Uterus (tissue), 4 donors: ENCODE measurements at places on chromosomes 3 and 15.

DNA sequence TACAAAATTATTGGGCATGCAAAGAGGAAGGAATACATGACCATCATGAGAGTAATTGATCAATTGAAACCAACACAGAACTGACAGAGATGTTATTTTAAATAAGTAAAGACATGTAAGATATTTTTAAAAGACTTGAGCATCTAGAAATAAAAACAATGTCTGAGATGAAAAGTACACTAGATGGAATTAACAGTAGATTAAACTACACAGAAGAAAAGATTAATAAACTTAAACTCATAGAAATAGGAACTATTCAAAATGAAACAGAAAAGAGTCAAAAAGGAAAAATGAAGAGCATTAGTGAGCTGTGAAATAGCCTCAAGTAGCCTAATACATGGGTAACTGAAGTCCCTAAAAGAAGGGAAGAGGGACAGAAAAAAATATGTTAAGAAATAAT lies 8.5 kb upstream of the ARF4 start:
- no peak for DNase-seq

DNA sequence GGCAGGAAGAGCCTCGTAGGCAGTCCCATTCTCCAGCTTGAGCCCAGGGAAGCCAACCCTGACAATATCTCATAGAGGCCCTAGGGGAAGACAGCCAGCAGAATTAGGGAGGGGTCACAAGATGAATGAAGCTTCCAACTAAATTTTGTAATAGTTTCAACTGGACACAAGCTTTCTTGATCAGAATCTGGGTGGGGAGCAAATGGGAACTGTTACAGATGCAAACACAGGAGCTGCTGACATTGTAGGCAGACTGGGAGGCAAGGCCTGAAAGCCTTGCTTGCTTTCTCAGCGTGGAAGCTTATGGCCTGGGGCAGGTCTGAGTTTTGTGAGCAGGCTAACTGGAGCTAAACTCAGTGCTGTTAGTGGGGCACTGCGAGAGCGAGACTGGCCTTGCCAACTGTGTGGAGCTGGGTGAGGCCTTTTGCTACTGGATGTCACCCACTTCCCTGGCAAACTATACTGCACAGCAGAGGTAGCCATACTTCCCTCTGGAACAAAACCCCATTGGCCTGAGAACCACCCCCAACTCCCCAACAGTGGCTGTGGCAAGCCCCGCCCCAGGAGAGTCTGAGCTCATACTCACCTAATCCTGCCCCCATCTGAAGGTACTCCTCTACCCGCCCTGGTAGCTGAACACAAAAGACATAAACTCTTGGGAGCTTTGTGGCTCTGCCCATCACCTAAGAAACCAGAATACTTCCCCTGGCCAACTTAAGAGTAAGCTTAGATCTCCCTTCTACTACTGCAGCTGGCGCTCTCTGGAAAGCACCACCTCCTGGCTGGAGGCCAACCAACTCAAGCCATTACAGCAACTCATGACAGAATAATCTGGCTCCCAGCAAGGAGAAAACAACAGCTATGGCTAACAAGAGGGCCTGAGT lies 42.9 kb downstream of the CFAP20DC start:
- no peak for DNase-seq

DNA sequence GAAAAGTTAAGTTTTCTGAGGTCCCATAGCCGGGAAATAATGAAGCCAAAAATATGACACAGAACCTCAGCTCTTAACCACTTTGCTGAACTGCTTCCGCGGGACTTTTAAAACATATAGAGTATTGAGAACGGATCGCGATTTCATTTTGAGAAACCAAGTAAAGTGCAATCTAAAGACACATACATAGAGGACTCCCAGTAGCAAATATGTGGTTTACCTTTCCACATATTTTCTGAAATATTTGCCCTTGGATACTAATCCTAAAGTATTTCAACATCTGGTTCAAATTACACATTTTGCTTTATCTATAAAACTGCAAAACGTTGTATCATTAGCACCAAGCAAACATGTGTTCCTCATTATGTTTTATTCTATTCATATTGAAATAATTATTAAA lies 776.5 kb downstream of the ROBO2 start:
- DNase-seq: no peak

DNA sequence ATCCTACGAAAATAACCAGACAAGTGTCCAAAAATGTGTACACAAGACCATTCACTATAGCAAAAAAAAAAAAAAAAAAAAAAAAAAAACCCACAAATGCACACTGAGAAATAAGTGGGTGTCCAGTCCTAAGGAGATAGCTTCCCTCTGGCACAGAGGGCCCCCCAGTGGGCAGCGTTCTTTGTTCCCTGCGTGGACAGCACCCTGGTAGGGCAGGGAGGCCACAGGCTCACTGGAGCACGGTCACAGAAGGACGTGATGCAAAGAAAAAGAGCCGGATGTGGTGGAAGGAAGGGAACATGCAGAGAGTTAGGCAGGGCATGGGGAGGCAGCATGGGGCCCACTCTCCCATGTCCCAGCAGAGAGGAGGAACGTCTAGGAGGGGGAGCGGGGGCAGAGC lies 210.7 kb upstream of the NSMCE3 start:
- no peak for DNase-seq

DNA sequence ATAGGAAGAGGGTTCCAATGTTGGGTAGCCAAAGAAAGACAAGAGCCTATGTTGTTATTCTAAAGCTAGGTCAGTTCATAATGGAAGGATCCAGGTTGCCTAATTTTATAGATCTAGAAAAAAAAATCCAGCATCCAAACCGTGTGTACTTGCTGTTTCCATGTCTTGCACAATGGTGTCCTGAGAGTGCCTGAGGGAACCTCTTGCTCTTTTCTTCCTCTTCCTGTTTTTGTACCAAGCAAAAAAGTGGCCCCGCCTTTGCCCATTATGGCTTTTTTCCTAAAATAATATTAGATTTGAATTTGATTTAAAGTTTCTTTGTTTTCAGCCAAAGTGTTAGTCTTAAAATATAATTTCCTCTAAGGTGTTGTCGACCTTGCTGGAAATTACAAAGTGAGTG lies 224.4 kb downstream of the RYR3 start:
- no peak for DNase-seq

DNA sequence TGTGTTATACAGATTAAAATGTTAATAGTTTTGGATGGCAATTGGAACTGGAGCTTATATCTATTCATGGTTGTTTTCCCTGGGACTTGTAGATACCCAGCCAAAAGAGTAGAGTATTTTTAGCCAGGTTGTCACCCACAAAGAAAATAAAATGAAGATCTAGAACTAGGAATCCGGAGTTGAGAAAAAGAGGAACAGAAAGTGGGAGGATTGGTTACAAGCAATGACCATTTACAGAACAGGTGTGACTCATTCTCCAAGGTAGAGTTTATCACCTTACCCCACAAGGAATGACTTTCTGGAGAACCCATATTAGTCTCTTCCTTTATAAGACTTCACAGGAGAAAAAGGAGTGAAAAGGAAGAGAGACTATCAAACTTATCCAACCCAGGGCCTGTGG lies 99.8 kb downstream of the TMEM108 start:
- DNase-seq: no peak

DNA sequence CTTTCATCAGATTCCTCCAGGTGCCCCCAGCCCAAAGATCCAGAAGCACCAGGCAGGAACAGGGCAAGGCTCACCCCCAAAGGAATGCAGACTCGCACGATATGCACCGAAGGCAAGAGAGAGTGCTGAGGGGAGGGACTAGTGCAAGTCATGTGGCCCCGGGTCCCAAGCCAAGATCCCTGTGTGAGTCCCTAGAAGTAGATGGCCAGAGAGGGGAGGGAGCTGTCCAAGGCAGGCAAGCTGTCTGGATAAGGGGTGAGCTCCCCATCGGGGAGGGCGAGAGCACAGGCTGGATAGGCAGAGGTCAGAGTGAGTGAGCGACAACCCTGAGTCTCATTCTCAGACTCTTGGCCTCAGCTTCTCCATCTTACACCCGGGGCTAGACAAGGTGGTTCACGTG lies 171.5 kb upstream of the LINGO1 start:
- DNase-seq: no peak

GRCh38 chr3:88957711-88958439 lies 149.5 kb upstream of the EPHA3 start:
- no peak for DNase-seq
